Skin of body (tissue), 3 donors: ENCODE measurements at places on chromosomes 12 and 14. TPM values are rescaled to one million over a fixed set of nuclear protein-coding genes. Genes with fewer than 3 reads are reported as not detected.

GRCh38 chr14:30521899-30522736, 36.8 kb upstream of the G2E3 start:
- peak; percentile 9 for DNase-seq

GRCh38 chr12:79895071-79895470, 39.8 kb downstream of the PPP1R12A start:
- peak; percentile 56 for DNase-seq

DNA sequence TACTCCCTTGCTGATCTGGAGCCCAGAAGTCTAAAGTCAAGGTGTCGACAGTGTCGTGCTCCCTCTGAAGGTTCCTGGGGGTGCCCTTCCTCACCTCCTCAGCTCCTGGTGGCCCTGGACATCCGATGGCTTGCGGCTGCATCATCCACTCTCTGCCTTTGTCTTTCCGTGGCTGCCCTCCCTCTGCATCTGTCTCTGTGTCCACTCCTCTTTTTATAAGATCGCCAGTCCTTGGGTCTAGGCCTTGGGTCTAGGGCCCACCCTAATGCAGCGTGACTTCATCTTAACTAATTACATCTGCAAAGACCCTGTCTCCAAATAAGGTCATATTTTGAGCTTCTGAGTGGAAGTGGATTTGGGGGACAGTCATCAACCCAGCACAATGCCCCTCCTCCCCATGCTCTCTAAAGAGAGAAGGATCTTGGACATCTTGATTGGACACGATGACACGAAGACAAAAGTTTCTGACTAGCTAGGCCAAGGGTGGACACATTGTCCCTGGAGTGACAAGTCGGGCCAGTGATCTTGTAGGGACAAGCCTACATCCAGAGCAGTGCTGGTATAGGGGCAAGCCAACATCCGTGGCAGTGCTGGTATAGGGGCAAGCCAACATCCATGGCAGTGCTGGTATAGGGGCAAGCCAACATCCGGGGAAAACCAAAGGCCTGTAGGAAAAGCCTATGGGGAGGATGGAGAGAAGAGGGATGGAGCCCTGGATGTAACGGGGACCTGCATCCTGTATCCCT, 93.9 kb upstream of the DIO3 start:
- no peak for DNase-seq

- DNase-seq: no peak
Observed at GRCh38 chr12:22610131-22610530, 14.8 kb upstream of the ETNK1 start.

DNA sequence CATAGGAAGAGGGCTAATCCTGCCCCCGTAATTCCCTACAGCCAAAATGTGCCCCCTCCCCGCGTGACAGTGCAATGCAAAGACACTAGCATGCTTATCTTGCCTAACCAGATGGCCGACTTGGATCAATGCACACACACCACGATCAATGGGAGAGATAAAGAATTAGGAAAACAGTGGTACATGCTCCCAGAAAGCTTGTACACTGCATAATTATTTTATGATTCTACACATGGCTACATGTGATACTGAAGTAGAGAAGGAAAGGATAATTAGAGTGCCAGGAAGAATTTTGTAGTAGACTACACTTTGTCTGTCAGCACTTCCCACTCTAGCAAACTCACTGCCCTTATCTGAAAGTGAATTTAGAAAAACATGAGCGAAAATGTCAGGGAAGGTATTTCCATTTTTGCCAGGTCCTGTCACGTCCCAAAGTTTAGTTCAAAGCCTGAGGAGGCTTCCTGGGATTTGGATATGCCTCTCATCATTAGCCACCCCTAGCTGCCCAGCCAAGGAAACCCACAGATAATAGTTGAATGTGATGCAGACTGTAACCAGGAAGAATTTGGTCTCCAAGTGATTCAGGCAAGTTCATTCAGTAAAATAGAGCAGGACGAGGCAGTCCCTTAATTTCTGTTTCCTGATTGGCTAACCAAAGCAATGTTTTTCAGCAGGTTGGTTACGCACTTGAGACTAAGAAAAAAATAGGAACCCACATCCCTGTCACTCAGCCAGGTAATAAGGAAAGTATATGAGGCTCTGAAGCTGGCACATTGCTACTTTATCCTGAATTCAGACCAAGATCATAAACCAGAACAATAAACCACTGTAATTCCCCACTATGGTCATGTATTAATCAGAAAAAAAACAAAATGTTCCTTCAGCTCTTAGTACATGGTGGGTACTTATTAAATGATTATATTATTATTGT, 199.6 kb upstream of the OTX2 start:
- no peak for DNase-seq

Gene OLR1
- 2.7 TPM for total RNA-seq

GRCh38 chr14:75310295-75311111, 31.9 kb downstream of the FOS start:
- peak; percentile 86 for DNase-seq

GRCh38 chr14:72736786-72737559, 156.9 kb downstream of the DPF3 start:
- DNase-seq: peak; percentile 73

Gene FZD10
- total RNA-seq: 7.7 TPM

Gene P2RX2
- total RNA-seq: not detected

DNA sequence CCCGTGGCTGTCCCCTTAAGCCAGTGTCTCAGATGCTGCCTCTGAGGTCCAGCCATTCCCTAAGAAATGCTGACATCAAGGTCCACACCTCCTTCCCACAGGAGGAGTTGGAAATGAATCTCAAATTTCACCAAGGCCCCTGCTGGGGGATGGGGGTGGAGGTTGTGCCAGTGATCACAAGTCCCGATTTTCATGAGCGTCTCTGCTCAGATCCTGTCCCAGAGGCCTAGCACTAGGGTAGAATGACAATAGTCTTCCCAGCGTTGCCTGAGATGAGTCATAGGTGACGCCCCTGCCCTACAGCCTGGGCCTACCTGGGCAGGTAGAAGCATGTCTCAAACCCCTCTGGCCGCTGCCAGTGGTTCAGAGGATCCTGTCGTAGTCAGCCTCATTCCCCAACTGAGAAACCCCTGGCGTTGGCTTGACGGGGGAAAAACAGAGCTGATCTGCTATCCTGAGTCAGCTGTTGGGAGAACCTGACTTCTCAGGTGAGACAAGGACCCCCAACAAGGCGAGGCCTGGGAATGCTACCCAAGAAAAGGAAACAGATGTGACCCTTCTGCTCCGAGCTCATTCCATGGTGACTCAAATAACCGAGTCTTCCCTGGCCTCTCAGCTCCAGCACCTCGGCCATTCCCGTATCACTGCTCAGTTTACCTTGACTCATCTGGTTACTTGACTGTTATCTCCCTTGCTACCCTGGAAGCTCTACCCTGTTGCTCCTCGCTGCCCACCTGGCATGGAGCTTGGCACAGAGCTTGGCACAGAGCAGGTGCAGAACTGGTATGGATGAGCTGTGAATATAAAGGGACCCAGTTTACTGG, 21.8 kb upstream of the SPPL3 start:
- DNase-seq: no peak

DNA sequence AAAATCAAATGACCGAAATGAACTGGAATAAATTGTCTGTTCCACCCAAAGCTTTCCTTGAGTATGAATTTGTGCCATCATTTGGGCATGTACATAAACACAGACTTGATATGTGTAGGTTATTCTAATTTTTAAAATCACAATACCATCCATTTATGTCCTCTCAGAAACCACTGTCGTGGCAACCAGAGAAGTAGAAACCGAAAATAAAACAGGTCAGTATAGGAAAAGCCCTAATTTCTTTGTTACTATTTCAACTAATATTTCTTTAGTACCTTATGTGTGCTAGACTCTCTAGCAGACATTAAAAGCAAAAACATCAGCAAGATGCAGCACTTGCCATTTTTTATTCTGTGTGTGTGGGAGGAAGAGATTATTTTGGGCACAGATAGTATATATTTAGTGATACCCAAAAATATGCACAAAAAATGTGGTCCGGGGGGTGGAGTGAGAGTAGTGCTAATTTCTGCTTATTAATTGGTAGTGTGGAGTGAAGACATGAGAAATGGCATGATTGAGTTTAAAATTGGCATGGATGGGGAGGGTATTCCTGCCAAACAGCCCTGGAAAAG, 130.8 kb upstream of the CNTN1 start:
- DNase-seq: no peak

DNA sequence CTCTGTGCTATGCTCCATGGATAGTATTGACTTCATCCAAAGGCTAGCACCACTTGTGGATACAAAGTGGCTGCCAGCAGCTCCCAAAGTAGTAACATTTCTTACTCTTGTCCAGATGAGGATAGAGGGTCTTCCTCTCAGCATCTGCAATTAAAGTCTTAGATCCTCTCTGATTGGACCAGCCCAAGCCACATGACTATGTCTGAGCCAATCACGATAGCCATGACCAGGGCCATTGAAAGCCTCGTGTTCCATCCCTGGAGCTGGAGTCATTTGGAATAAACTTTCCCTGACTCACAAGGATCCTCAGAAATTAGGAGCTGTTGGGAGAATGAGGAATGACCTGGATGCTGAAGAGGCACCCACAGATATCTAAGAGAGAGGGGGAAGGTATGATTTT, 28.5 kb upstream of the SLC24A4 start:
- DNase-seq: no peak

GRCh38 chr12:110756611-110757010, 13.9 kb upstream of the PPP1CC start:
- DNase-seq: no peak

DNA sequence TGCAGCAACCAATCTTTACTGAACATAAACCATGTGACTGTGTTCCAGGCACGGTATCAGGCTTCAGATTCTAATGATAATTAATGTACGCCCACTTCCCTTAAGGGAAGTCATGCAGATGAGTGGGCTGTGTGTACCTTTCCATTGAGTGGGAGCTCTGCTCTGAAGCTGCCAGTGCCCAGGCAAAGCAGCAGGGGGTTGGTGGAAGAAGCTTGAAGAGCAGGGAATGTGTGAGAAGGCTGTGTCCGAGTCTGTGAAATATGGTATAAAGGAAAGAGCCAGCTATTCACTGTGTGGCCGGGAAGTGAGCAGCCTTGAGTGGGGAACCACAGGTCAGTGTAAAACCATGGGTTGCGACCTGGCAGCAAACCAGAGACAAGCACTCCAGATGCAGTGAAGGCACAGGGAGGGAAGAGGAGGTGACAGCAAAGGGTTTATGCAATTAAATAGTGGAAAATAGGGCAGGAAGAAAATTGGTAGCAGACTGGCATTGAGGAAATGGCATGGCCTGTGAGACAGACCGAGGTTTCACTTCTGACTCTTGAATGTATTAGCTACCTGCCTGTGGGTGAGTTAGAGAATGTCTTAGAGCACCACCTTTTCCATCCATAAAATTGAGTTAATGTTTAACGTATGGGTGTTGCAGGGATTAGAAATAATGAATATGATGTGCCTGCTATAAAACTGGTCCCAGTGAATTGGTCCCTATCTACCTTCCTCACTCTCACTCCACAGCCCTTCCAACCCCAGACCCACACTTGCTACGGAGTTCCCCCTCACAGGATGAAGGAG, 116.4 kb downstream of the NTF3 start:
- no peak for DNase-seq

Gene PLEKHD1
- 0.20 TPM for total RNA-seq

Gene GLS2
- 2.1 TPM for total RNA-seq

DNA sequence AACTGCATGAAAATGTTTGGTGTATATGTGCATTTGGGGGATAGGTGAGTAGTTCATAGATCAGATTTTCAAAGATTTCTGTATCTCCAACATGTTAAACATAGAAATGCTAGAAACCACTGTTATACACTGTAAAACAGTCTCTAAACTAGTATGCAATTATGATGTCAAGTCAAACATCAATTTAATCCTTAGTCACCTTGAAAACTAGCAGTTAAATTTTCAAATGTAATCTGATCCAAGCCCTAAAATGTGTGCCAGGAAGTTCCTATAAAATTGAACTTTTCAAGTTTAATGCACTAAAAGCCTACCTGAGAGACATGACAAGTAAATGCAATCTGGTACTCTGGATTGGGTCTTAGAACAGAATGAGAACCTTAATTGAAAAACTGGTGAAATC, 14.5 kb downstream of the SLC35F4 start:
- no peak for DNase-seq

Gene CIROP
- total RNA-seq: not detected

DNA sequence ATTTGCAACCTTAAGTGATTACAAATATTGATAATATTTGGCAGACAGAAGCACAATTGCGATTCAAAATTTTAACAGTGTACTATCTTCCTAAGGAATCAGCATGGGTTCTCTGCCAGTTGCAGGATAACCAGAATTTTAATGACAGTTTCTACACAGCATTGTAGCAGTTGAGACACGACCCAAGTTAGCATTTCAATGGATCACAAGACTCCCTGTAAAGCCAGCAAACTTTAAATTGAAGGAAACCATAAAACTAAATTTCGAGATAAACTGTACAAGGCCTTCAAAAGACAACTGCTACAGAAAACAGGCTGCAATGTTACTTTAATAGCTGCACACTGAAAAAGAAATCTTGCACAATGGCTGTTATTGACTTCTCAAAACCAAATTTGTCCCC, 154.9 kb downstream of the MED13L start:
- DNase-seq: no peak

Gene CACNA2D4
- total RNA-seq: 1.9 TPM

Gene PAX9
- total RNA-seq: 2.8 TPM

DNA sequence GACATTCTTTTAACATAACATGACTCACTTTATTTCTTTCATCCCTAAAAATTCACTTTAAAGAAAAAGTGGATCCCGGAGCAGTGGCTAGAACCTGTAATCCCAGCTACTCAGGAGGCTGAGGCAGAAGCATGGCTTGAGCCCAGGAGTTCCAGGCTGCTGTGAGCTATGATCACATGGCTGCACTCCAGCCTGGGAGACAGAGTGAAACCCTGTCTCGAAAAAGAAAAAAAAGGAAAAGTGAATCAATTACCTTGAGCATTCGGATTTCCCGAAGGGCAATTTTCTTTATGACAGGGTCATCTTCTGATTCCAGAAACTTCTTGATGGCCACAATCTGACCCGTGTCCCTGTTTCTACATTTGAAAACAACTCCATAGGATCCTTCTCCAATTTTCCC, 1.2 kb downstream of the CDKL1 start:
- no peak for DNase-seq

Gene EID3
- total RNA-seq: 8.6 TPM

GRCh38 chr14:90288651-90289355, 32.5 kb downstream of the PSMC1 start:
- no peak for DNase-seq

GRCh38 chr12:100566887-100567637, 6.4 kb upstream of the GAS2L3 start:
- DNase-seq: peak; percentile 7

- DNase-seq: peak; percentile 66
Observed at GRCh38 chr14:39432619-39433451, 602 bp upstream of the FBXO33 start.
